Stimulated activated naive CD4-positive, alpha-beta T cell (primary cell): ENCODE measurements at places on chromosomes 3 and 15.

- no peak for DNase-seq
Measured at GRCh38 chr15:101024706-101025500, 105.7 kb downstream of the LRRK1 start.

- no peak for DNase-seq
Measured at GRCh38 chr15:52100807-52101442, 11.7 kb downstream of the BCL2L10 start.

DNA sequence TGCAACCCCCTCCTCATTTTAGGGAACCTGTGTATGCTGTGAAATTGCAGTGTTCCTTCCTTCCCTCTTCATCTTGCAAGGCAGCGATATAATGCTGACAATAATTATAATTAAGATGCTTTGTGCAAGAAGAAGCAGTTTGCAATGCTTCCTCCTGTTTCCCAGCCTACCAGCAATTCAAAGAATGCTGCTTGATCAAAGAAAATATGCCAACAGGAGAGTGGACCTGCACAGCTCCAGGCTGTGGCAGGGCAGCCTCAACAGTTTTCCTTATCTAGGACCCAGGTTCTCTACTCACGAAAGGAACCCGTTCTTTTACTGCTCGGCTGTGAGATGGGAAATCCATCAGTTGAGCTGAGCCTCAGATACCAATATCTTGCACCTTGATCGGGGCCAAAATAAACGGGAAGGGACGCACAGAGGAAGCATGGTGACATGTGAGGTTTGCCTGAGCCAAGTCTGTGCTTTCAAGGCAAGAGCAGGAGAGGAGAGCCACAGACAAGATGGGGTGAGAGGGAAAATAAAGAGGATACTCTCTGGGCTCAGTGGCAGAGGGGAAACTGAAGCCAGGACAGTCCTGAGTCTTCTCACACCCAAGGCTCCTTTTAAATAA lies 22.6 kb upstream of the LRTM1 start:
- DNase-seq, result no peak

DNA sequence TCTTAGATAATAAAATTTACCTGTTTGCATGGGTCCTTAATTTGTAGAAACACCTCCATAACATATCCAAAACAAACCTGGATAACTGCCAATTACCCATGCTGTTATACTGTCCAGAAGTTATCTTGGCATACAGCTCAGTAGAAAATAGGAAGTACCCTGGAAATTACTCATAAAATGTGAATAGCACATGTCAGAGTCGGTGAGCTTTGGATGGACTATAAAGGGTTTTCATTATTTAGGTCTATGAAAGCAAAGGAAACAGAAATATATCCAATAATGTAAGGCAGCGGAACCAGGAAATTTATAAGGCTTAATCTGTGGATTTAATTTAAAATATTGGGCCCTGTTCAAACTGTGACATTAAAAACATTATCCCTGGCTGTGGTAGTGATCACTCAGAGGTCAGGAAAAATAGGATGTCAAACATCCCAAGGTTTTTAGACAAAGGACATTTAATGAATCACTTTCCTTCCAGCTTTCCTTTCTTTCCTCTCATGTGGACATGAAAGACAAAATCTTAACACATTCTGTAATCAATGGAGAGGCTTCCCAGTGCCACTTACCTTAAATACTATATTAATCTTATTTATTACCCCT lies 459.0 kb upstream of the DPH6 start:
- DNase-seq, result no peak

GRCh38 chr3:104604326-104605010 lies 762.2 kb upstream of the ALCAM start:
- DNase-seq, result no peak

DNA sequence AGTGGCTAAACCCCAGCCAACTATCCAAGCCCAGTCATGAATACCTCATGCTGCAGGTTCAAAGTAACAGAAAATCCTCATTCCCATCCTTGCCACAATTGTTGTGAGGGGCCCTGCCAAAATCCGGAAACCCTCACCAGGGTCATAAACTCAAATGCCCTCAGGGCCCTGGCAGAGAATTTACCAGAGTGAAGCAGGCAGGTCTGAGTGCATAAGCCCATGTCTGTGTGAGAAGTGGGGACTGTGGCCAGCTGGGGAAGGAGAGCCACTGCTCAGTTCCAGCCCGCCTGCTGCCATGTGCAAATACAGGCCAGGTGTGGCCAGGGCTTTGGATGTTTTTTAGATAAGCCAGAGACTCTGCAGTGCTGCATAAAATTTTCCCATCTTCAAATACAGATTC lies 7.0 kb downstream of the CEP152 start:
- DNase-seq, result no peak

DNA sequence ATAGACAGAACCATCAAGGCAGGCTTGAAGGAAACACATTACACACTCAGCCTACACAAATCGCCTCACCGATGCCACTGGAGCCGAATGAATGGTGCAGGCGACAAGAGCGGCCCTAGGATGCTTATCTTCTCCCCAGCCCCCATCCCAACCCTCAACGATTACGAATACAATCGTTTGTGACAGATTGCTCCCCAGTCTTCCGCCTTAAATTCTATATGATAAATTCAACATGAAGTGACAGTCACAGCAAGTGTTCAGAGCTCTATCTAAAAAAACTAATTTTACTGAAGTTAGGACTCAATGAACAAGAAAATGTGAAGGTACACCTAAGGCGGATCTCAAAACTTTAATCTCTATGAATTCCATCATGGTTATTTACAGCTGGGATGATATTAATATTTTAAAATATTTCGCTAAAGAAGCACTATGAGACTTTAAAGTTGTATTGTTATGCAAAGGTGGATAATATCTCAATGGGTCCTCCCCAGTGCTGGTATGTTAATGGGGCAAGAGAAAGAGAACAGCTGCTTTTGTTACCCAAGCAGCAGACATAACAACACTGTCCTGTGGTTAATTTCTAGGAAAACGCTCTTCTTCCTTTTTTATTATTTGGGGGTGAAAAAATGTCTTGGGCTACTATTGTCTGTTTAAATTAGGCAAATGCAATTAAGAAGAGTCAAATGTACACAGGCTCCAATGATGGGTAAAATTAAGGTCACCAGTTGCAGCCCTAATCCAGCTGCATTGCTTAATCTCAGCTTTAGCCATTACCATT lies 147.6 kb upstream of the NR2F2 start:
- DNase-seq, result no peak

- no peak for DNase-seq
Measured at GRCh38 chr3:179961703-179962078, 75.0 kb downstream of the PEX5L start.

DNA sequence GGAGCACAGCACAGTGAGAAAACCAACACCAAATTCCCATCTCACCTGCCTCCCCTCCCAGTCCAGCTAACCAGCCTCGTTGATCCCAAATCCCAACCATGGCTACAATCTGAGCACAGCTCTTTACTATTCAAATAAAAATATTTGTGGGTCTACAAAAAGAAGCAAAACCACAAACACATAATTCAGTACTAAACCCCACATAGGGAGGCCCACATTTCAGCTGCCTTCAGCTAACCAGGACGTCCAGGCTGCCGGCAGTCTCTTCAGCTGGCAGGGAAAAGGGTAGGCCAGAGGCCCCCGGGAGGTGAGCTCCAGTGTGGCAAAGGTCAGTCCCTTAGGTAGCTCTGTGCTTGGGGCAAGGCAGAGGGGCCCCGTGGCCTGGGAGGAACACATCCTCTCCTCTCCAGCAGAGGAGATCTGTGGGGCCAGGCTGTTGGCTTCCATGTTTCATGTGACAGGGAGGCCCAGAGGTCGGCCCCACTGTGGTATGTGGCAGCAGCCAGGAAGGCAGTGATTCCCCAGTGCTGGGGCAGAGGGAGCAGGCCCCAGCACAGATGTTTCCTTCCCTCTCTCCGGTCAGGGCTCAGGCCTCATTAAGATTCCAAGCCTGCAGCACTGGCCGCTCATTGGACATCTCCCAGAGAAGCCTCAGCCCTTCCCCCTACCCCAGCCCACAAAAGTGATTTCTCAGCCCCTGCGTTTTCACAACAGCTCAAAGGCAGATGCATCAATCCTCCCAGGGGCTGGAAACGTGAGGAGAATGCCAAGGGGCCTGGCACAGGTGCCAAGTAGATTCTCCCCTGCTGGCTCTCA lies 381.4 kb downstream of the NTRK3 start:
- DNase-seq, result no peak

DNA sequence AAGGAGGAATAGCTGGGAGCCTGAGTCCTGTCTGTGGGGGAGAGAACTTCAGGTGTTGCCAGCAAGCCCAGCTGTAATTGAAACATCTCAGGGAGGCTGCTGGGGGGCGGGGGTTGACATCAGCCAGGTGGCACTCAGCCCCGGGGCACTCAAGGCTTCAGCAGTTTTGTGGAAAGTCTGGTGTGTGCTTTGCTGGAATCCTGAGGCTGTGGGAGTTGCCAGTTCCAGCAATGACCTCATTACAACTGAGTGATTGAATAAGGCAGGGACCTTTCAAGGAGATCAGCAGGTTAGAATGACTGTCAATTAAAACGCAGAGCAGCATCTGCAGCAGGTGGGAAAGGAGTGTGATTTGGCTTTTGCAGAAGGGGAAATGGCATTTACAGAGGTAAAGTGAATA lies 75.7 kb downstream of the FAM43A start:
- no peak for DNase-seq

DNA sequence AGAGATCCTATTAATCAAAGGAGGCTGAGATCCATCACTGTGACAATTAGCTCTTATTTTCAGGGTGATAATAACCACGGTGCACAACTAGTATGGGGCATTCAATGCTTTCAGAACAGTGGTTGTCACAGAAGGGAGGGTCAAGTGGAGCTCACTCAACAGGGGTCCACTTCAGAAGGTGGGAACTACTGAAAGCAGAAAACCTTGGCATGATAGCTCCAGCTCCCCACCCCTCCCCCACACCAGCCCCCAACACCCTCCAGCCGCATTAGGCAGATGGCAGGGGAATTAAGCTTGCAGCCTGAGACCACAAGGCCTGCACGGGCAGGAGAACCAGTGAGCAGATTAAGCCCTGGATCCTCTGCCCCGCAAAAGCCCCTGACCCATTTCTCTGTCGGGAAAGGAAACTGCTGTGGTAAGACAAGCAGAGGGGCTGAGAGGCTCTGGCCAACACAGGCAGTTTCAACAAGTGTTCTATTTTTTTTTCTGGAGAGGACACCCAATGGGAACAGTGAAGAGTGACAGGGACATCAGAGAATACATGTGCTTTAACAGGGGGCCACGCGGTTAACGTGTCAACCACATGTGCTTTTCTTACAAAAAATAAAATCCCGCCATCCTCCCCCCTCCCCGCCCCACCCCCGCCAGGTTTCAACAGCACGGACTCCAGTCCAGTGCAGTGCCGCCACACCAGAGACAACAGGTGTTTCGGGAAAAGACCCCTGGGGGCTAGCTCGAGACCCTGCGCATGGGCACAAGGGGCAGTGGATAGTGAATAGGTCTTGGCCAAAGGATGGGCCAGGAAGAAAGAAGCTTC lies 997 bp downstream of the FYCO1 start:
- no peak for DNase-seq

GRCh38 chr3:31188112-31188511 lies 293.7 kb upstream of the GADL1 start:
- no peak for DNase-seq

GRCh38 chr15:45795440-45796069 lies 160.7 kb downstream of the SQOR start:
- DNase-seq, result no peak

- DNase-seq, result no peak
Measured at GRCh38 chr3:9898467-9899241, 4.0 kb upstream of the IL17RE start.

DNA sequence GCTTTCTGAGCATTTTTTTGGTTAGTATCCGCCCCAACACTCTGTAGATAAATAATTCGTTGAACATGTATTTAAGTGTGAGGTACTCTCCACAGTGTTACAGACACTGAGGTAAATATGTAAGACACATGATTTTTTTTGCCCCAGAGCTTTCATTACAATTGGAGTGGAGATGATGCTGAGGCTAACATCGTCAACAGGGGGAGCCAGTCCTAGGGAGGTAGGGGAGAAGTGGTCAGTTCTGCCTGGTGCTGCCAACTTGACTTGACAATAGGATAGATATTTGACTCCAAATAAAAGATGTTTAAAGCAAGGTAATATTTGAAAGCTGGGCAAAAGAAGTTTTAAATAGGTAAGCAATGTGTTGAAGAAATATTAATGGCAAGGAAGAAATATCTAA lies 295.7 kb downstream of the UNC13C start:
- DNase-seq, result no peak

DNA sequence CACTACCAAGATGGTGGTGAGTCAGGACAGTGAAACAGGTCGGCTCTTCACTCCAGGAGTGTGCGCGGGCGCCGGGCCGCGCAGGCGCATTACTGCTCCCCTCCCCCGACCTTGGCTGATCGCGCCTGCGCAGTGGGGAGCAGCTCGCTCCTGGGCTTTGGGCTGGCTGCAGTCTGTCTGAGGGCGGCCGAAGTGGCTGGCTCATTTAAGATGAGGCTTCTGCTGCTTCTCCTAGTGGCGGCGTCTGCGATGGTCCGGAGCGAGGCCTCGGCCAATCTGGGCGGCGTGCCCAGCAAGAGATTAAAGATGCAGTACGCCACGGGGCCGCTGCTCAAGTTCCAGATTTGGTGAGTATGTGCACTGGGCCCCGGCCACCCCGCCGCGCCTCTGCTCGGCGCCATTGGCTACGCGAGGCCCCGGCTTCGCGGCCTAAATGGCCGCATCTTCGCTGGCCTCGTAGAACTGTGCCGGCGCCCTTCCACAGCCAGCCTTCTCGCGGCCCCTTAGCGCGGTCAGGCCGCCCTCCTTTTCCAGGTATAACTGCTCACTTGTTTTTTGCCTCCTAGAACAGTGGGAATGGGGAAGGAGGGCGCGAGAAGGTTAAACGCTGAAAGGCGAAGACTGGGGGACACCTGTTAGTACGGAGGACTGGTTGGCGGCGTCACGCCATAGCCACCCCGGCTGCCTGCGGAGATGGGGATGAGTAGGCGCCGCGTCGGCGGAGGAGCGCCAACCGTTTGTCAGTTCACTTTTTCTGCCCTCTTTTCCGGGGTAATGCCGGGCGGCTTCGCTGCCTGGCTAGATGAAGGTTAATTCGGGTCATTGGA lies at the start of gene SELENOT:
SELENOT (plus strand) TSS at position 169 of the 827 bp plus-strand sequence; CDS start at position 211, 42 bp downstream.
- peak; percentile 97 for DNase-seq

DNA sequence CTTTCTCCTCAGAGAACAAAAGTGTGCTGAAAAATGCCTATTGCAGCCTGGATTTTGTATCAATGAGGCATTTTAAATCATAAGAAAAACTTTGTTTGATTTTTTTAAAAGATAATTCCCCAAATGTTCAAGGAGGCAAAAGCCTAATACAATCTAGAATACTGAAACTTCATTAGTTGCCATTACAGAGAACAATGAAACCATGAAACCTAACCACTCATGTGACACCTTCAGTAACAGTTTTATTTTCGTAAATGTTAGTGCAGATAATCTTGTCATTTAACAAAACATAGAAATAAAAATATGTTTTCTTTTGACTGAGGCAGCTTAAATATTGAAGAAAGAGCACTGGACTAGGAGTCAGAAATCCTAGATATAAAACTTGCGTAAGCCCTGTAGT lies 655.9 kb downstream of the RBMS3 start:
- DNase-seq, result no peak

- DNase-seq, result no peak
Measured at GRCh38 chr3:149274220-149274619, 52.6 kb upstream of the CP start.

- no peak for DNase-seq
Measured at GRCh38 chr3:36124118-36124796, 256.0 kb upstream of the STAC start.
